ENCODE measurements at places on chromosomes 5 and 9. TPM values are rescaled to one million over a fixed set of nuclear protein-coding genes. Genes with fewer than 3 reads are reported as not detected.

The TMEM215 gene
- 0.88 TPM for total RNA-seq

The PCDHB16 gene
- 7.8 TPM for total RNA-seq

The CCDC180 gene
- total RNA-seq: 24.8 TPM

The RETREG1 gene
- 41.3 TPM for total RNA-seq

The DOCK8 gene
- 26.6 TPM for total RNA-seq

The TXNDC8 gene
- not detected for total RNA-seq

Data from metanephros (tissue), 2 donors.